Stimulated activated CD4-positive, alpha-beta T cell treated with anti-CD3 and anti-CD28 coated beads, Interleukin-1b, Interleukin-23, amount 100 ng/mL, for 1 hour (primary cell): ENCODE measurements at places on chromosomes 2 and 18.

GRCh38 chr2:176018708-176019107, 16.6 kb upstream of the LNPK start:
- no peak for DNase-seq

DNA sequence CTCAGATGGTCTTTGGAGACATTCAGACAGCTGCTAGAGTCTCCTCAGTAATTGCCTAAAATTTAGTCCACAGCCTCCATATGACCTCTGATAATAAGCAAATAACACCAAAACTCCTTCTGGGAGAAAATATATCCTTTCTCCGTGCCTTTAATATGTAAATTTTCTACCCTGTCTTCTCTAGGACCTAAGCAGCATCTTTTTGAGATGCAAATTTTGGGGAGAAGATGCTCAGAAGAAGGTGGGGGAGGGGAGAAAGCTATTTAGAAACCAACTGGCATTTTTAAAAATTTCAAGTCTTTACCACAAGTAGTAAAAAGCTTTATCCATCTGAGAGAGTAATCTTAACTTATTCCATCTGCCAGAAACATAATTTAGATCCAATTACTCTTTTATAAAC, 120.4 kb upstream of the MSH6 start:
- no peak for DNase-seq

GRCh38 chr18:10687161-10687925, 161.5 kb downstream of the NAPG start:
- no peak for DNase-seq

- no peak for DNase-seq
Measured at GRCh38 chr2:158775273-158776027, 19.7 kb upstream of the DAPL1 start.

GRCh38 chr2:216408426-216409290, 3.6 kb upstream of the SMARCAL1 start:
- no peak for DNase-seq

DNA sequence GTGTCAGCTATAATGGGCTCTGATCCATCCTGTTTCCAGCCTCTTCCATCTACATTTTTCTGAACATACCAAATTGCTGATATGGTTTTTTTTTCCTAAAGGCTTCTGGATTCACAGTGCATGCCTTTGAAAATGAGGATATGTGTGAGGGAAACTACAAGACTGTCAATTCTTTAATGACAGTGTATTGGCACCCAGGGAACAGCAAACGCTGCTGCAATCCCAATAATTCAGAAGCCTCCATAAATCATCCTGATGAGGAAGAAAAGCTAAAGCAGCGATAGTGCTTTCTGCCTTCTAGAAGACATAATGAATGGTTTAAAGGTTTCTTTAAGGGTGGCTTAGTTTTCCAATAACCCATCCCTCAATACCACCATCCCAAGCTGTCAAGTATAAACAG, 304.5 kb upstream of the PKDCC start:
- DNase-seq, result no peak

GRCh38 chr2:68359889-68360288, 5.2 kb upstream of the PLEK start:
- DNase-seq, result no peak

GRCh38 chr2:20755132-20755800, 67.6 kb downstream of the LDAH start:
- no peak for DNase-seq

- DNase-seq, result no peak
Measured at GRCh38 chr2:105395691-105396090, 3.2 kb downstream of the FHL2 start.

GRCh38 chr18:78542204-78542603, 437.4 kb upstream of the SALL3 start:
- no peak for DNase-seq

- no peak for DNase-seq
Measured at GRCh38 chr2:217035967-217036366, 176.1 kb upstream of the TNP1 start.

DNA sequence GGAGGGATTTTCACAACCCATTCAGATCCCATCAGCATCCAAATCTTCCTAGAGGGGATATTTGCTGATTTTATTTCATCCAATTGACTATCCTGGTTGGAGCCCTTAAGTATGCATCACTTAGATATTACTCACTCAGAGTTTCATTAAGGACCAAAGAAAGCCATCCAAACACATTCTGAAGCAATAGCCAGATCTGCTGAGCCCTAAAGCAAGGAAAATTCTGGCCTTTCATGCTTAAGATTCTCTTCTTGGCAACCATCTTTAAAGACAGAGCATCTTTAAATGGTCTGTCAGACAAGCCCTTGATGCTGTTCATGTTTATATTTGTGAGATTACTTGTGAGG, 40.9 kb upstream of the C1D start:
- no peak for DNase-seq

DNA sequence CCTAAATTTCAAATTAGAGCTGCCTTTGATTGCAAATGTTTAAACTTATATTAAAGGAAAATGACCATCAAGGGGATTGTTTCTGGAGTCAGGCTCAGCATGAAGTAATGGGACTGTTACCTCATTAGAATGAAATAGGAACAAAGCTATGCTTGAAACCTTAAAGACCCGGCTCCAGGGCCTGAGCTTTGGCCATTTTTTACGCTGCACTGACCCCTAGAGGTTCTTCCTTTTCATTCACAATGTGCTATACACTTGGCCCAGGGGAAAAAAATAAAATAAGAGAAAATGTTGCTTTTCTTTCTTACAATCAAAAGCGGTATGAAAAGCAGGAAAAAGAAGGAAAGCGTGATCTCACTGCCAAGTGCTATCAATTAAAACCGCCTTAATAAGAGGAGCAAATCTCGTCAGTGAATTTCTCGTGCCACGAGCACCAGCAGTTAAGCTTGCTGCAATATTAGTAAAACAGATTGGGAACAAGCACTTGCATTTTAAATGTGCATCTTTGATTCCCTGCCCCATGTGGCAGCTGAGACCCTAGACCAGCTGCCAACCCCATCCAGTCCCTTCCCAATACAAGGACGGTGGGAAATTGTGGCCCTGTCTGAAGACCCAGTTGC, 96.6 kb downstream of the MBD2 start:
- no peak for DNase-seq

GRCh38 chr2:97995026-97995733, 568 bp downstream of the TMEM131 start:
- DNase-seq, result no peak

- no peak for DNase-seq
Measured at GRCh38 chr2:120227111-120227991, 4.2 kb upstream of the TMEM185B start.

GRCh38 chr2:20868377-20868776, 45.5 kb upstream of the LDAH start:
- peak; percentile 1 for DNase-seq

GRCh38 chr2:236862961-236863728, 222.5 kb upstream of the COPS8 start:
- no peak for DNase-seq

GRCh38 chr2:216082117-216082711, 495 bp downstream of the TMEM169 start:
- no peak for DNase-seq
